Activated CD4-positive, alpha-beta T cell treated with anti-CD3 and anti-CD28 coated beads, Interleukin-2, amount 50 U/mL, for 16 hours (primary cell): ENCODE measurements at places on chromosomes 7 and 10.

- no peak for DNase-seq
These were observed 141.2 kb upstream of the ZNF716 start for GRCh38 chr7:57308631-57309408.

DNA sequence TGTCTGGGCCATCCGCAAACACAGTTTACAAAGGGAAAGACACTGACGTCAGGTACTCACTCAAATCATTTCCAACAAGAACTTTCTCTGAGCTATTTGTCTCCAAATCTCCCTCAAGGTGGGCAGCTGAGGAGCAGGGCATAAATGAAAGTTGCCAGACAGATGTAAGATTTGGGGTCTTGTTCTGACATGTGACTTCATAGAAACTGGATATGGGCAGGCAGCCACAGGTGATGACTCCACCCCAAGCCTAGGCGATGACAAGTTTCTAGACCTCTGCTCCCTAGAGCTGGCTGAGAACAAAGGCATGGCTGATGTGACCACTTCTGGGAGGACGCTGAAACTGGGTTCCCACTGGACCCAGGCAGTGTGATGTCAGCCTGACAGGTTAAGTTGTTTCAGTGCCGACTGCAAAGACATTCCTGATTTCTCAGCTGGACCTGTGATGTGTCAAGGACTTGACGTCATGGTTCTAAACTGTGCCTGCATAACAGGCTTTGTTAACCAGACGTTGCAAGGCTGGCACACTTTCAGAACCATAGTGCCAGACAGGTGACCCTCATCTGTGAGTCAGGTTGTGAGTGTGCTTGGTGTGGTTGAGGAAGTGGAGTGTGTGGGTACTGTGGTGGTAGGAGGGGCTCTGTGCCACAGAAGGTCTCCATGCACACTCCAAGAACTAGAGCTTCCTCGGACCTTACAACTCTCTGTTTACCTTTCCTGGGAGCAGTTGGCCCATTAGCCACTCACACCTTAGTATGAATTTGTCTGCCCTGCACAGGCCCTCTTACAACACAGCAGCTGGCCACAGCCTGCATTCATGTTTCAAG is 39.9 kb upstream of the EBF3 start:
- DNase-seq, result no peak

- DNase-seq, result no peak
These were observed 2.7 kb upstream of the SRPK2 start for GRCh38 chr7:105391429-105391828.

DNA sequence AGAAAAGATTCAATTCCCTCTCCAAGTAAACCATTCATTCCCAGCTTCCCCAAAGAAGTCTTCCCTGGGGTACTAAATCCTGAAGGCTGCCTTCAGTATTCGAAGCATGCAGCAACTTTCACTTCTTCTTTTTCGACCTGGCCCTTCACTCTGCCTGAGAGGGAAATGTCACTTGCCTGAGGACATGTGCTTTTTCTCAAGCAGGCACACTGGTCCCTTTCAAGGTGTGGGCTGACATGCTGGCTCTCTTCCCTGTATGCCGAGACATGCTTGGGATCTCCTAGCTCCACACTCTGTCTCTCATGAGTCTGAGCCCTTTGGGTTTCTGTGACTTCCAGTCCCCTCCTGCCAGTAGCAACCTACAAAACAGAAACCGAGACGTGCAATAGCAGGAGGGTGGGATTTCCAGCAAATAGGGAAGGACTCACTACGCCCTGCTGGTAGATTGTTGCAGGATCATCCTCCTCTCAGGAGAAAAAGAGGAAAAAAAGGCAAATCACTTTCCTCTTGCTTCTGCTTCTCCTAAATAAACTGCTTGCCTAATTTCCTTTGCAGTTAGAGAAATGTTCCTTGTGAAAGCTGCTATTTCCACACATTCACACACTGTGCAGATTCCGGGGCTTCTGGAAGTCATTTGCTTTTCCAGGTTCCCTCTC is 33.5 kb downstream of the FIGNL1 start:
- DNase-seq, result no peak

DNA sequence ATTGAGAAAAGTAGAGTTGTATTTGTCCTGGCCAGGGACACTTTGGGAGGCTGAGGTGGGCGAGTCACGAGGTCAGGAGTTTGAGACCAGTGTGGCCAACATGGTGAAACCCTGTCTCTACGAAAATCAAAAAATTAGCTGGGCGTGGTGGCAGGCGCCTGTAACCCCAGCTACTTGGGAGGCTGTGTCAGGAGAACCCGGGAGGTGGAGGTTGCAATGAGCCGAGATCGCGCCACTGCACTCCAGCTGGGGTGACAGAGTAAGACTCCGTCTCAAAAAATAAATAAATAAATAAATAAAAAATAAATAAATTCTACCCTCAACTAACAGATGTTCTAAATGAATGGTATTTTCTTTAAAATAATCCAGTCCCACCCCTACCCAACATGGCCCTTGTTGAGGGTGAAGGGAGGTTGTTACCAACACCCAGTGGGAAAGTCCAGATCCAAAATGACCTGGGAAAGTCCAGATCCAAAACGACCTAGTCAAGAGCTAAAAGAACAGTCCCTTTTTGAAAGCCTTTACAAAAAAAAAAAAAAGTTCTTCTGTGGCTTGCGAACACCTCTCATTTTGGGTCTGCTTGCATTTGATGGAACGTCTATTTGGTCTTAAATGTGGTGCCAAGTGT is 16.0 kb downstream of the MXI1 start:
- DNase-seq, result no peak

GRCh38 chr7:3673524-3673923 is 372.5 kb downstream of the SDK1 start:
- DNase-seq, result peak; percentile 17

DNA sequence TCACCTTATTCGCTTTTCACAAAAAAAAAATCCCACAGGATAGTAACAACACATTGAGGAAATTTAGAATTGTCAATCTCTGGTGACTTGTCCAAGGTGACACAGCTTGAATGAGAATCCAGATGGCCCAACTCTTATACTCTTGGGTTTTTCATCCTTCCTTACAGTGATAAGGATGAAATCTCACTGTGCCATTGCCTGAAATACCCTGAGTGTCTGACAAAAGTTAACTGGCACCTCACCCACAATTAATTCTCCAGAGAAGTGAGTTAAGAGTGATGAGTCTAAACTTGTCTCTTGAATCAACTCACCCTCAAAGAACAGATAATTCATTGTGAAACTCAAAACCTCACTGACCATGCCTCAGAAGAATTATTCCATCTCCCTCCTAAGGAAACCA is 18.9 kb downstream of the CHRM2 start:
- DNase-seq, result no peak

- no peak for DNase-seq
These were observed 23.1 kb downstream of the HTRA1 start for GRCh38 chr10:122484276-122485060.

DNA sequence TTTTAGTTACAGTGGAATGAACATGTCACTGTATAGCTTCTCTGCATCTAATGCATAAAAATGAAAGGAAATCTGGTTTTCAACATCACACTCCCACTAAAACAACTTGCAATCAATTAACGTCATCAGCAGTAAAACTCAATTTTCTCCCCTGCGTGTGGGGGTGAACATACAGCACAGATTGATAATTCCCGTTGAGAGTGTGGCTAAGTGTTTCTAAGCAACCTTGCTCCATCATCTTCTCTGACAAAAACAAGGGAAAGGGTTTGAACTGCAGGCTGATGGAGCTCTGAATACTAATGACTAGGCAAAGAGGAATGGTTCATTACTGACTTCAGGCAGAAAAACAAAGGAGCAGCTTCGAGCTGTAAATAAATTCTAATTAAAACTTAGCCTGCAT is 238.3 kb downstream of the PARD3 start:
- DNase-seq, result no peak

- peak; percentile 71 for DNase-seq
These were observed 744 bp downstream of the CREM start for GRCh38 chr10:35127289-35127891.

DNA sequence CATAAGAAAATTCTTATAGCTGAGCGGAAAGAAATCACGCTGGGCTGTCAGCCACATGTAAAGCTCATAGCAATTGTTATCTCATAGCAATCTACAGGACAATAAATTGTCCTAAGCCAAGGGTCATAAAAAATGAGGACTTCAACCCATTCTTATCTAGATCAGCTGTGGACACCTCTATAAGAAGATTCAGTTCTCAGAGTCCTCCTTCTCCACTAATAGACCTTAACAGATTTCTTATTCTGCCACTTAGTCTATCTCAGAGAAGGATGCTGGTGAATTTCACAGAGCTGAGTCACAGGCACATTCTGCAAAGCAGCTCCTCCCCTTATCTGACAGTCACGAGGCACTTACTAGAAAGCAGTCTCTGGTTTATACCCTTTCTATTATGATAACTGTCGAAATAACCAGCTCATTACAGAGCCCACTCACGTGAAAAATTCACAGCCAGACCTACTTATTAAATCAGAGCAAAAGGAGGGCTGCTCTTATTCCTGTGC is 185.3 kb upstream of the PCLO start:
- no peak for DNase-seq

DNA sequence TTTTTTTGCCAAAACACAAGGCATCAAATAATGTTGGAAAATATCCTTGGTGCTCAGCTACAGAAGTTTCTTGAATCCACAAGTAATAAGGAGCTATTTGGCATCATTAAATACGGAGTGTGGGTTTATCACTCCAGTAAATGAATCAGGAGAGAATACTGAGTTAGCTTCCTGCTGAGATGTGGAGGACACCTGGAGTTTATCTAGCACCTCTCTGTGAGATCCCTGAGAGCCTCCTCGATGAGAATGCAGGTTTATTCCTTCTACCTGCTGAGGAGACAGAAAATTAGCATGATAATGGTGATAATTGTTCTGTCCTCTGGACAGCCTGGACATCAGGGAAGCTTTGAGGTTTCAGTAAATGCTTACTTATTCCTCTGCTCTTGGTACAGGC is 40.5 kb downstream of the NRG3 start:
- no peak for DNase-seq

- no peak for DNase-seq
These were observed 10.6 kb downstream of the AP5Z1 start for GRCh38 chr7:4786015-4786414.

GRCh38 chr10:11284291-11285085 is 266.8 kb downstream of the CELF2 start:
- peak; percentile 24 for DNase-seq

GRCh38 chr7:116772926-116773749 is 89.2 kb upstream of the CAPZA2 start:
- no peak for DNase-seq

DNA sequence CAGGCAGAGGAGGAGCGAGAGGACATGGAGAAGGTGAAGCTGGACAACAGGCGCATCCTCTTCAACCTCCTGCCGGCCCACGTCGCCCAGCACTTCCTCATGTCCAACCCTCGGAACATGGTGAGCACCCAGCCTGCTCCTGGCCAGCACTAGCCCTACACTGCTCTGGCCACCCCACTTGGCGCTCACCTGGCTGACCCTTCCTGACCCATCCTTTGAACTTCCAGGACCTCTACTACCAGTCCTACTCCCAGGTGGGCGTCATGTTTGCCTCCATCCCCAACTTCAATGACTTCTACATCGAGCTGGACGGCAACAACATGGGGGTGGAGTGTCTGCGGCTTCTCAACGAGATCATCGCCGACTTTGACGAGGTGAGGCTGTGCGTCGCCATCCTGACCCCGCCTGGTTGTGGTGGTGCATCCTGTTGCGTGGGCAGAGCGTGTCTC is 129.2 kb downstream of the ADCY1 start:
- no peak for DNase-seq

DNA sequence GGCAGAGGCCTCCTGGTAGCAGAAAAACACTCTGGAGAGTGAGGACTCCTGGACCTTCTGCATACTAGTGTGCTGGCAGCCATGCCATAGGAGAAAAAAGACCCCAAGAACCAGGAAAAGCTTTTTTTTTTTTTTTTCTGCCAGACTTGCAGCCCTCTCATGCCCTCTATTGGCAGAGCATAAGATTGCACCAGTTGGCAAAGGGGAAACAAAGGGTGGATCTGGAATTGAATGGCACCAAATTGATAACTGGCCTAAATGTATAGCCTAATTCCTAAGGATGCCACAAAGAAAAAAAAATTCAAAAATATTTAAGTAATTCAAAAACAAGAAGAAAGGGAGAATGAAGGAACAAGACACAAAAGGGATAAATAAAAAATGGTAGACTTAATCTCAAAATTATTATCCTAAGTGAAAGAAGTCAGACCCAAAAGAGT is 112.5 kb upstream of the GHITM start:
- DNase-seq, result peak; percentile 20
